ENCODE measurements at places on chromosomes 11 and 22.

DNA sequence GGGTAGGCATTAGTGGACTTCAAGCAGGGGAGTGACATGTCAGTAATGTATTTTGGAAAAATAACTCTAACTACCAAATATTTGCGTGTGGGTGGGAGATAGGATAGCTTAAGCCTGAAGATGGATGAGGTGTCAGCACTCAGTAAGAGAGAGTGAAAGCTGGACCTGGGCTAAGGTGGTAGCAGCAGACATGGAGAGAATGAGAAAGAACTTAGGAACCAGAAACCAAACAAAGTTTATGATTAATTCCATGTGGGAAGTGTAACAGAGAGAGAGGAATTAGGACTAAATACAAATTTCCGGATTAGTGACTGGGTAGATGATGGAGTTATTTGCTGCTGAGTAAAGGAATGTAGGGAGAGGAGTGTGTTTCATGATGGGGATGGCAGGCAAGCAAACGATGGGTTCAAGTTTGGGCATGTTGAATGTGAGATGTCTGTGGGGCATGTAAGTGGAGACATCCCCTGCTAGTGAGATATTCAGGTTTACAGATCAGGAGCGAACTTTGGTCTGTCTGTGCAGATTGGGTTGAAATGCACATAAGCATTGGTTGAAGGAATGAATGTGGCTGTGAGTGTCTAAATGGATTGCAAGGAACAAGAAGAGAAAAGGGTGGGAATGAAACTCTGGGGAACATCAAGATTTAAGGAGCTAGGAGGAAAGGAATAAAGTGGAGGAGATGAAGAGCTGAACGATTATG is 185.6 kb upstream of the MTMR2 start:
- DNase-seq: no peak

DNA sequence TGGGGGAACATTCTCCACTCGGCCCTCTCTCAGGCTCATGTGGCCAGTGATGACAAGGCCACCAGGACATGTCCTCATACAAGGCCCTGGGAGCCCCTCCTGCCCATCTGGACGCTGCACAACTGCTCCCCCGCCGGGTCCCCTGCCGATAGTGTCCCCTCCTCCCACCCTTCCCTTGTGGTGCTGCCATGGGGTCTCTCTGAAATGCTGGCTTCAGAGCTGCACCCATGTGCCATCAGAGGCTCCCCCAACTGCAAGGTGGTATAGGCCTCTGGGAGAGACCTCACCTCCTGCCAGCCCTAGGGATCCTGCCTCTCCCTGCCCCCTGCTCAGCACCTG is 113.0 kb downstream of the KCNQ1OT1 start:
- no peak for DNase-seq

GRCh38 chr11:69637941-69638871 is 2.8 kb upstream of the CCND1 start:
- DNase-seq: peak; percentile 85

- DNase-seq: no peak
Observed at GRCh38 chr22:36234919-36235318, 4.4 kb downstream of the APOL2 start.

- DNase-seq: peak; percentile 83
Observed at GRCh38 chr11:75563978-75564552, 2.0 kb downstream of the SERPINH1 start.

DNA sequence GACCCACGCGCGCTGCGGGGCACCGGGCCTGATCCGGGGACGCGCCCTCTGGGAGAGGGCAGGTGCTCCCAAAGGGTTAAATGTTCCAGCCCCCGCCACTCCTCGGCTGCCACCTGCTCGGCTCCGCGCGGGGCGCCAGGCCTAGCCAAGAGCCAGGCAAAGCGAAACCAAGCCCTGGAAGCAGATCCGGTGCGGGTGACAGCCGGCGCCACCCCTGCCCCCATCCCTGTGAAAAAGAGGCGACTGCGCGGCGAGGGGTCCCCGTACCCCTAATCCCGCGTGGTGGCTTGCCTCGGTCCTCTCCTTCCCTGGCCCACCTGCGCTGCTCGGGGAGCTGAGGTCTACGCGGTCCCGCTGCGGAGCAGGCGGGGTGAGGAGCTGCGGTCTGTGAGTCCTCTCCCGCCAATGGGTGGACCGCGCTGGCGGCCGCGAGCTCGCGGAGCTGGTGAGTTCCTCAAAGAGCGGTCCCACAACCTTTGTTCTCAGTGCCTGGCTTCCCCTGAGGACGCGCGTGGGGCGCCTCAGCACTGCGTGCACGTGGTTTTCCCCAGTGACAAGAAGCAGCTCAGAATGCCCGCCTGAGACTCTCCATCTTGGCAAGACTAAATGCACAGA is at the start of gene ME3:
TSS of gene ME3 (minus strand) at position 610 of the 615 bp plus-strand sequence.
- DNase-seq: peak; percentile 73

DNA sequence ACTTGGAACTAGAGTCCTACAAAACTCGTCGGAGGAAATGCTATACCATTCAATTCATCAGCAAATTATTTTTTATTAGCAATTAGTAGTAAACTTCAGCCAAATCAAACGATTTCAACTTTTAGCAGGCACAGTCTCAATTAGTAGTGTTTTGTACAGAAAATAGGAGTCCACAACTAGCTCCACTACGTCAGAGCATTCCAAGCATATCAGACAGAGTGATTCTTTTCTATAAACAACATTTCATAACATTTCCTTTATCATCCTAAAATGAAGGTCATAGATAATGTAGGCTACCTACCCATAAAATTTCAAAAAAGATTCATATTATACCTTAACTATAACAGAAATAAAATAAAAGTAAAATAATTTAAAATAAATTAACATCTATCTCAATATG is 169.9 kb downstream of the KIF18A start:
- DNase-seq: no peak

GRCh38 chr11:113673550-113674396 is 32.3 kb downstream of the TMPRSS5 start:
- no peak for DNase-seq

GRCh38 chr22:17954200-17954859 is 70.0 kb downstream of the MICAL3 start:
- peak; percentile 53 for DNase-seq

DNA sequence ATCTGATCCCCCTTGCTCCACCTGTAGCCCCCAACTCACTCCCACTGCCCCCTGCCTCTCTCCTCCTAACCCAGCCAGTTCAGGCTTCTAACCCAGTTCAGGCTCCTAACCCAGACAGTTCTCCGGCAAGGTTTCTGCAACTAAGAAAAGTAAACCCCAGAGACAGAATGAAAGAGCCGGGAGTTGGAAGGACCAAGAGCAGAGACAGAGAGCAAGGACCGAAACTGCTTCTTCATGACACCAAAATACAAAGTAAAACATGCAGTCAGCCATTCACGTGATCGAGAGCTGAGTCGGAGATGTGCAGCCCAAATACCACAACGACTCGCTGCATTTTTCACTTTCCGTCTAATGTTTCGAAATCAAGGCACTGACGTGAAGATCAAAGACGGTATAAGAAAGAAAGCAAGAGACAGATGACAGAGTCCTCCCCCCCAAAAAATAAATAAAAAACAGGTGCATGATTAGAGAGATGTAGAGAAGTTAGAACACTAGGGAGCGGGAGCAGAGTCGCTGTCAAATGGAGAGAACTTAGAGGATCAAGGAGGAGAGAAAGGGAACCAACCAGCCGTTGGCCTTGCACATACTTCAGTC is 884 bp downstream of the IL10RA start:
- DNase-seq: no peak

- DNase-seq: no peak
Observed at GRCh38 chr22:45477366-45478107, 25.1 kb upstream of the FBLN1 start.

DNA sequence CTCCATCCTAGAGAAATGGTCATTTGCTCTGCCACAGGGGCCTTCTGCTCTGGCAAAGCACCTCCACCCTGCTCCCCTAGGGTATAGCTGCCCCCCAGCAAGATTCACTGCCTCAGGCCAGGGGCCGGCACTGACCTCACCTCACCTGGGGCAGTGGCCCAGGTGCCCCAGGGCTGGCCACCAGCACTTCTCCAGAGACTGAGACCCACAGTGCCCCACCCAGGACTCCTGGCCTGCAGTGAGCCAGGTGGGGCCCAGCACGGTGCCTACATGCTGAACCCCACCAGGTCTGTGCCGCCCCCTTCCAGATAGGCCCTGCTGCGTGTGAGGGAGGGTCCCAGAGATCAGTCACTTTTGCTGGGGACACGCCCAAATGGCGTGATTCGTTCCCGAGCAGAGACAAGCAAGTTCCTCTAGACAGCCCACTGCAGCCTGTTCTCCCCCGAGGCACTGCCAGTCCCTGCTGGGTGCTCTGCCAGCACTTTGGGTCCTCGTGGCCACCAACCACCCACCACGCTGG is 10.8 kb downstream of the GNB1L start:
- no peak for DNase-seq

DNA sequence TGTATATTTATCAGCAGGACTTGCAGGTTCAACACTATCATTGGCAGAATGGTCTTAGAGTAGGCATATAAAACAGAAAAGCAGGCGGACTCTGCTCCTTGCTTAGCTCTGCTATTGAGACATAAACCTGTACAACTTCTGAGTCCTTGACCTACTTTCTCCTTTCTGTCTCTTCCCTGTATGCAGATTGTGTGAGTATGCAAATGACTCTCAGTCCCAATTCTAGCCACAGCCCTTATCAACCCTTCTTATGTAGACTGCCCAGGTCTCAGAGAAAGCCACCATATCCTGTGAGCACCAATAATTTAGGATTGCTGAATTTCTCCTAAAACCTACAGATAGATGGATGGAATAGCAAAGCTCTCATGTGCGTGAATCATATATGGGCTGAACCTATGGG is 367.6 kb upstream of the DDI1 start:
- DNase-seq: no peak

DNA sequence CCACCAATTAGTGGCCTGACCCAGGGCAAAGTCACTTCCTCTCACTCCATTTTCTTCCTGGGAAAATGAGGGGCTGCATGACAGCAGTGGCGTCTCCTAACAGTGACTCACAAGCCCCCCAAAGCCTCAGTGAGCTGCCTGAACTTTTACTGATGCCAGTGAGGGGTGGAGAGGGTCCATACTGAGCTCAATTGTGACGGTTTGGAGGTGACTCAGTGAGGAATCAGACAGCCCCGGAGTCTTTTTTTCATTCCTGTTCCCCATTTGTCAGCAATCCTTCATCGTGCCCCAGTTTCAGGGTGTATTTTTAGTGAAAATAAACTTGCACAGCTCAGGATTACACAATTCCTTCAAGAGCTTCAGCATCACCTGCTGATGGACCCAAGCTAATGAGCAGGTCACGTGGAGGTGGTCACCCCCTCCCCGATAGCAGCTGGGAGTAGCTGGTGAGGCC is 30.1 kb upstream of the RASD2 start:
- DNase-seq: no peak

GRCh38 chr11:79422866-79423265 is 18.0 kb downstream of the TENM4 start:
- DNase-seq: no peak

- no peak for DNase-seq
Observed at GRCh38 chr11:20873054-20873453, 203.7 kb downstream of the NELL1 start.

DNA sequence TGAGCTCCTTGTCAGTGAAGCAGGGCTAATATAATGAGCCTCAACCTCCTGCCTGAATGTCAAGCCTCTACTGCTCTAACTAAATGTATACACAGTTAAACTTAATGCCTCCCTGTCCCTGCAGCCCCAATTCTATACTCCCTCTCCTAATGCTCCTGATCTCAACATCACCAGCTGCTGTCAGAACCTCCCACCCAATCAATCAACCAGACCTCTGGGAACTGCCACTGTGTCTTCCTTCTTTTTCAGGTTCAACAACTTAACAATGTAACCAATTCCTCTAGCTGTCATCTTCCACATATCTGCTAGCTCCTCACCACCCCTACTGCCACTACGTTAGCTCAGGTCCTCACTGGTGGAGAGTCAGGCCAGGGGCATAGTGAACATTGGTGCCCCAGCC is 339.8 kb upstream of the NARS2 start:
- peak; percentile 26 for DNase-seq

- DNase-seq: no peak
Observed at GRCh38 chr11:11446967-11447366, 93.9 kb upstream of the CSNK2A3 start.

- DNase-seq: no peak
Observed at GRCh38 chr22:36208162-36208765, 6.7 kb upstream of the APOL4 start.

- no peak for DNase-seq
Observed at GRCh38 chr11:9905501-9905951, 241.6 kb downstream of the SWAP70 start.

DNA sequence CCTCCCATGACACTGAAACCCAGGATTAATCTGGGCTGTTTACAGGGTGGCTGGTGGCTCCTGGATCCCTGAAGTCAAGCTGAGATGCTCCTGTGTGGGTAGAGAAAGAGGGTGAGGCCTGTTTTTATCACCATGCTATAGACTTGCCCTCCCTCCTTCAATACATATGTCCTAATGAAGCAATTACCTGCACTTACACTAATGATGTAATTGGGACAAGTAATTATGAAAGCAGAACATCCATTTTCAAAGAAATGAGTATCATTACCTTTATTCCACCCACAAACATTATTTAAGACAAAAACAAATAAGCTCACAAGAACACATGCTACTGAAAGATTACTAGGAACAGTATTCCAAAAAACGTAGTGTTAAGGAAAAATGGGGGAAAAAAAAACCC is 64.3 kb upstream of the CHRM4 start:
- no peak for DNase-seq

DNA sequence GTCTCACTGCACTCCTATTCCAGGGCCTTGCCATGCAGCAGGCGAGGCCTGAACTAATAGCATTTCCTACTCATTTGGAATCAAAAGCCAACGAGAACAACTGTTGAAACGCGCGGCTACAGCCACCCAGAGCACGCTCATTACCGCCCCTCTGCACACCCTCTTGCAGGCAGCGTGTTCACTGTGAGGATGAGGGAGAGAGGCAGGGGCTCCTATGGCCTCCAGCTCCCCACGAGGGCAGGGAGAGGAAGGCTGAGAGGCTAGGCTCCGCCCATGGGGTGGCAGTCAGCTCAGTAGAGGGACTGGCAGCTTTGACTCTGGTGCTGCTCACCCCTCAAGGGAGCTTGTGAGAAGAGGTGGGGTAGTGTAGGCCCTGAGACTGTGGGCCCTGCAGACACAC is 26.2 kb downstream of the LMO1 start:
- no peak for DNase-seq

GRCh38 chr11:2759228-2760195 is 59.7 kb upstream of the KCNQ1OT1 start:
- DNase-seq: no peak

DNA sequence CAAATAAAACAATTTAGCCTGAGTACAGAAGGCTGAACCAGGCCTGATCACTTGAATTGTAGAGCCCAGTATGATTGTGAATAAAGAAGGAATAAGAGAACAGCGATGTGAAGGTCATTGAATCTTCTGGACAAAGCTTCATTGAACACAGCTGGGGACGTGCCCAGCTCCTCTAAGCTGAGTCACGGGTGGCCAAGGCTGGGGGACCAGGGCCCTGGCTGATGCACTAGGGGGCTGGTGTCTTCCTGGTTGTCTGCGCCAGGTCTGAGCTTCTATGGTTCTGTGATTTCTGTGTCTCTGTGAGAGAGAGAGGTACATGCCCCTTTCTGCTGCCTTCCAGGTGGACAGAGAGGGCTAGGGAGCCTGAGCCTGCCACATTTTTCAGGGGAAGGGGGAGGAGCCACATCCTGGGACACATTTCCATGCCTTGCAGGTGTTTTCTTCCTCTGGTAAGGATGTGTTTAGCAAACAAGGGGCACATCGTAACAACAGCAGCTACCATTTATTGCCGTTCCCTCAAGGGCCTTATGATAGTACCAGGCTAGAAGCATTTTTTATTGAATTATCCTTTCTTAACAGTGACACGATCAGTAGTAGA is 135.7 kb downstream of the C11orf91 start:
- DNase-seq: no peak

Measured in lung (tissue), 17 donors.